ENCODE measurements at places on chromosomes 2 and 18.
A peak's percentile ranks its signal among the peaks of the same experiment; 100 is the strongest.

DNA sequence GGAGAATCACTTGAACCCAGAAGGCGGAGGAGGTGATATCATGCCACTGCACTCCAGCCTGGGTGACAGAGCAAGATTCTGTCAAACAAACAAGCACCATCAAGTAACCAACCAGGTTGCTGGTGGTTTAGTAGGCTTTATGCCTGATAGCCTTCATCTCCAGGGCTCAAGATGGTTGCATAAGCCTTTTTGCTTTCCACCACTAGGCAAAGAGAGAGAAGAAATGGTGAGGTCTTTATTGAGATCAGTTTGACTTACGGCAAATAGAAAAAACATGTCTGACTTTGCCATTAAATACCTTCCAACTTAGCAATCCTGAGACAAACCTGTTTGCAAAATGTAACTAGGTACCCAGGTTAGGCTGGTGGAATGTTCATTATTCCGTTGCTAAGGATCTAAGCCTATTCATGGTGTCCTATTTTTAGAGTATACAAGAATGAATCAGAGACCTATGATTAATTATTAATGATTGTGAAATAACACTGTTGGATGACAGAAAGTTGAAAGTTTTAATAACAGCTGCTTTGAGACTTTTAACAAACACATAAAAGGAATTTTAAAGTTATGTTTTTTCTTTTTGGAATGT is 53.5 kb upstream of the SLC38A11 start:
- no peak for DNase-seq

GRCh38 chr2:176147210-176147799 is 4.0 kb upstream of the HOXD4 start:
- DNase-seq = no peak

GRCh38 chr2:45765728-45766254 is 114.3 kb downstream of the PRKCE start:
- DNase-seq = peak; percentile 74

DNA sequence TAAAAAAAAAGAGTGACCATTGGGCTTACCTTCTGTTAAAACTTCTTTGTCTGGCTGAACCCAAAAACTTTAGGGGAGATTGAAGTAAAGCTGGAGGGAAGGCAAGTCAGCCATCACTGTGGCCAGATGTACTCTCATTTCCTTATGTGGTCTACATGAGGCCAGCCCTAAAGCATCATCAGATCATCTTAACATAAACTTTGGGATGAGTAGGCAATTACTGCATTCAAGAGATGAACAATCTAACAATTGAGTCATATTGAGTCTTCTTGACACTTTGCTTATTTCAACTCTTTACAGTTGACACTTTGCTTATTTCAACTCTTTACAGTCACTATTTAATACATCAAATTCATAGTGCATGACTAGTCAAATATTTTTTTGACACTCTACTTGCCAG is 155.6 kb downstream of the QPCT start:
- no peak for DNase-seq

DNA sequence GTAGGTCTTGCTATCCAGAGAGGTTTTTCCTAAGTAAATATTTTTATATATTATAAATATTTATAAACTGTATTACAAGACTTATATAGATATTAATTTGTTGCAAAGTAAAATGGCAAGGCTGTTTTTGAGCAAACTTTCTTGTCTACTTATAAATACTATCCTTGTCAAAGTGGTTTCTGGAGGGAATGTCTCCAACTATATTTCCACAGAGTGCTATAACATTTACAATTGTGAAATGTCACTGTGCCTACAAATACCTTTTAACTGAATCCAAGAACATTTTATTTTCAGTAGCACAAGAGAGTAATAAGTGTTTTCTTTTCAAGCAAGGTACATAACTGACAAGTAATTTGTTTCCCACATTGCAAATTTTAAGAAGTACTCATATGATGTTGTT is 256.8 kb downstream of the ZNF385B start:
- no peak for DNase-seq

- DNase-seq = no peak
Observed at GRCh38 chr18:9691235-9691634, 16.9 kb upstream of the RAB31 start.

GRCh38 chr18:67589325-67589724 is 72.8 kb upstream of the DSEL start:
- no peak for DNase-seq

DNA sequence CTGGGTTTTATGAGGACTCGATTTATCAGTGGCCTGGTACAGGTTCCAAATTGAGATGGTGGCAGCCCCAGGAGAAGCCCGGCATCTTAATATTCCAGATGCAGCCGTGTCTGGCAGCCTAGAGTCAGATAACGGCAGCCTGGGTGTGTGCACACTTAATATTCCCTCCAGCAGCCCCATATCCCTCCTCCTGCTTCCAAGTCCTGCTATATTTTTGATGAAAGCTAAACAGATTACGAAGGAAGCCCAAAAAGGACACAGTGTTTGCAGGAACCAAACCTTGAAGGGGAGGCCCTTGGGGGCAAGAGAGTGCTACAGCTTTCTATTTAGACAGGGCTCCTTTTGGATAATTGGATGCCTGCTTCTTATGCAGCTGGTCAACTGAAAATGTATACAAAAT is 25.1 kb upstream of the ALK start:
- DNase-seq = no peak

- no peak for DNase-seq
Observed at GRCh38 chr18:58095222-58095621, 51.2 kb downstream of the NEDD4L start.

GRCh38 chr2:82852787-82853186 is 1606.3 kb downstream of the SUCLG1 start:
- DNase-seq = no peak

GRCh38 chr18:22207021-22207758 is 37.8 kb downstream of the GATA6 start:
- DNase-seq = no peak

DNA sequence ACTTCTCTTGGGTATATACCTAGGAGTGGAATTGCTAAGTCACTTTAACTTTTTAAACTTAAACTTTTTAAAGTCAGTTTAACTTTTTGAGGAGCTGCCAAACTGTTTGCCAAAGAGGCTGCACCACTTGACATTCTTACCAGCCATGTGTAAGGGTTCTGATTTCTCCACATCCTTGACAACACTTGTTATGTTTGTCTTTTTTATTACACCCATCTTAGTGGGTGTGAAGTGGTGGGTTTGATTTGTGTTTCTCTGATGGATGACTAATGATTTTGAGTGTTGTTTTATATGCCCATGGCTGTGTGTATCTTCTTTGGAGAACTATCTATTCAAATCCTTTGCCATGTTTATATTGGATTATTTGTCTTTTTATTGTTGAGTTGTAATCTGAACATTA is 13.6 kb downstream of the ASAP2 start:
- no peak for DNase-seq

DNA sequence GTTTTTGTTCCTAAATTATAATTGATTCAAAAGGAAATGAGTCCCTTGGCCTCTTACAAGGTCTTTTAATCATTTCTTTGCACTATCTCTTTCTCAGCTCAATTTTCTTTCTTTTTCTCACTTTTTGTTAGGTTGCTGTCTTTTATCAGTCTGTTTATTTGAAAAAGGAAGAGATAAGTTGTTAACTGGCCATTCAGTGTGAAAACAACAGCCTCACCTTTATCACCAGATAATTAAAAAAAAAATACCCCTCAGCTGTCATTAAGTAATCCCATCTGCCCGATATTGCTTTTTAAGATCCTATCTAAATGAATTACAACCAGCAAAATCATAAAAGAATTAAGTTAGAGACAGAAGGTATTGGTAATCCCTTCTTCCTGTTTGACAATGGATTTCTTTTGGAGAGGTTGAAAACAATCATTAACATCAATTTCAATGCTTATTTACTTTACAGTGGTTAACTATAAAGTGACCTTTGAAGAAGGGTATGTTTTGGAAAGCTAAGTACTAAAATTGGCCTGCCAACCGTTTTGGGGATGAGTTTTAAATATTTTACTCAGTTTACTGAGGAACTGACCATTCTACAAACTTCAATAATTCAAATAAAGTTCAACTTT is 104.9 kb downstream of the TGIF1 start:
- no peak for DNase-seq

GRCh38 chr18:67359873-67360838 is 156.4 kb downstream of the DSEL start:
- peak; percentile 28 for DNase-seq
